ENCODE measurements at places on chromosomes 2 and 18. TPM values are rescaled to one million over a fixed set of nuclear protein-coding genes. Genes with fewer than 3 reads are reported as not detected.

GRCh38 chr2:96147593-96148201 lies 2.5 kb upstream of the DUSP2 start:
- H3K4me1 ChIP-seq, result peaks cover 56% of the 10 kb centered on the region
- peak; percentile 42 for DNase-seq
- peaks cover 21% of the 10 kb centered on the region for H3K36me3 ChIP-seq
- H3K4me3 ChIP-seq, result peak overlapping the region; percentile 86
- H3K27me3 ChIP-seq, result peaks cover 4% of the 10 kb centered on the region
- H3K27ac ChIP-seq, result peak overlapping the region; percentile 97

DNA sequence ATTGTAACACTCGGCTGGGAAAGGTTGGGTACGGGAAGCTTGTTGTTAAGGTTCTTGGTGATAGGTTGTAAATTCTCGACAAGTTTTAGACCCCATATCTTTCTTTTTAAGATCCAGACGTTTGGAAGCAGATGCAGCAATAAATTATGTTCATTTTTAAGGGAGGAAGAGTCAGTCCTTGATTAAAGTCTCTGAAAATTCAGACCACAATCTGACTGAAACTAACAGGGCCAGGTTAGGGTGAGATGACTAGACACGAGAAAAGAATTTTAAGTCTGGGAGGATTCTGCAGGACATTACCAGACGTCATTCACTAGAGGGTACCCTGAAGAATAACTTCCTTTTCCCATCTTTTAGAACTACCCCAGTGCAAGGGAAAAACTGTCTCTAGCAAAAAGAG lies 16.1 kb downstream of the WIPF1 start:
- H3K27ac ChIP-seq, result peak overlapping the region; percentile 82
- peaks cover 74% of the 10 kb centered on the region for H3K4me1 ChIP-seq
- DNase-seq, result no peak
- H3K36me3 ChIP-seq, result peaks cover 50% of the 10 kb centered on the region
- H3K4me3 ChIP-seq, result no peak overlapping the region

DNA sequence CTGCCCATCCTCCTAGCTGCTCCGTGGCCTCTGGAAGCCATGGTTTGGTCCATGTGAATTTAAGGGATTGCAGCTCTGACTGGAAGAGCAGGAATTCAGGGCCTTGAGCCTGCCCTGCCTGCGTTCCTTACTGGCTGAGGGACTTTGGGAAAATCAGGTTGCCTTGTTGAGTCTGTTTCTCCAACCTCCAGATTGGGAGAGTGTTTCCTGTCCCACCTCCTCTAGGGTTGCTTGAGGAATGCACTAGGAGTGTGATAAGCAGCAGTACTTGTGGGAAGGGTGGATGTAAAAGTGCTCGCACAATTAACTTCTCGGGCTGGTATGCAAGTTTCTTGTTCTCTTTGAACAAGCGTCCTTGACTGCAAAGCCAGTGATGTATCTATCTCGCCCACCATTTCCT lies 84.4 kb upstream of the YWHAQ start:
- H3K27ac ChIP-seq, result no peak overlapping the region
- H3K4me1 ChIP-seq, result peaks cover 2% of the 10 kb centered on the region
- no peak overlapping the region for H3K4me3 ChIP-seq
- no peaks in the 10 kb centered on the region for H3K27me3 ChIP-seq

DNA sequence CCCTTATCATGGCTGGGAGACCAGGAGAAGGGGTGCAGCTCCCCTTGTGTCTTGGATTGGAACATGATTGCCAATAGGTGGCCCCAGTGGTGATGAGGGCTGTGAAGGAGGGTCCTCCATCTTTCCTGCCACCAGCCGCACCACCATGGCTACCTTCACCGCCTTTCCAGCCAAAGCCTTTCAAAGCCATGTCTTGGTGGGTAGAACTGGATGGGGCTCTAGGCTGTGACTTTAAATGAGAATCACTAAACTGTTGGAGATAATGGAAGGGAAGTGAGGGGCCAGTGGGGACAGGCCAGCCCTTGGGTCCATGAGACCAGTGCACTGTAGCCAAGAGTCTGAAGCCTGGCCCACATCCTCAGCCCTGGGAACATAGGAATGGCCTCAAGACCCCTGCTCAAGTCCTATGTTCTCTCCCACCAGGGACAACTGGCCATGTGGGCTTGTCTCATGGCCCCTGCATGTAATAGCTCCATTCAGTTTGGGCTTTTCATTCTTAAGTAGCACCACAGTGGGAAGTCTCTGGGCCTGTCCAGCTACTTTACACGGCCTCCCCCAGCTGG lies 345.7 kb downstream of the DYSF start:
- H3K36me3 ChIP-seq, result no peaks in the 10 kb centered on the region
- H3K27ac ChIP-seq, result no peak overlapping the region
- no peak for DNase-seq
- H3K4me1 ChIP-seq, result no peaks in the 10 kb centered on the region
- H3K4me3 ChIP-seq, result no peak overlapping the region

DNA sequence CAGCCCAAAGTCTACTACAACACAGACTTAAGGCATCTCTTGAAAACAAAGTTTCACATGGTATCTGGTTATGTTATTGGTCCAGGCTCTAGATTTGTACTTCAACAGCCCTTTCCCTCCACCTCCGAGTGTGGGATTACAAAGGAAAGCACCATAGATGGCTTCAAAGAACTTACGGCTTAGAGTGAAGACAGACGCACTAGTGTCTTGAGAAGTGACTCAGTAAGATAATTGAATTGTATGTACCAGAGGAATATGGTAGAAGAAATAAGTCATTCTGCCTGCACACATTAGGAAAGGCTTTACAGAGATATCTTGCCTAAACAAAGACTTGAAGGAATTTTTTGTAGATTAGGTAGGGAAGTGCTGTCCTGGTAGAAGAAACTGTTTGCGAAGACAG lies 392.3 kb upstream of the TNP1 start:
- no peak overlapping the region for H3K4me3 ChIP-seq
- peaks cover 16% of the 10 kb centered on the region for H3K27me3 ChIP-seq
- no peaks in the 10 kb centered on the region for H3K36me3 ChIP-seq
- H3K27ac ChIP-seq, result no peak overlapping the region

NOL4 gene
- not detected for total RNA-seq

C2orf66 gene
- not detected for total RNA-seq

GRCh38 chr2:187098154-187098553 lies 249.2 kb upstream of the ZSWIM2 start:
- DNase-seq, result no peak
- H3K4me3 ChIP-seq, result no peak overlapping the region
- no peak overlapping the region for H3K27ac ChIP-seq
- H3K27me3 ChIP-seq, result no peaks in the 10 kb centered on the region
- no peaks in the 10 kb centered on the region for H3K4me1 ChIP-seq

GRCh38 chr18:35095983-35096676 lies 54.9 kb downstream of the MAPRE2 start:
- no peak for DNase-seq
- H3K4me3 ChIP-seq, result no peak overlapping the region
- H3K27me3 ChIP-seq, result no peaks in the 10 kb centered on the region
- peaks cover 36% of the 10 kb centered on the region for H3K4me1 ChIP-seq
- peaks cover 43% of the 10 kb centered on the region for H3K36me3 ChIP-seq

C2orf81 gene
- total RNA-seq, result 5.1 TPM

- H3K27ac ChIP-seq, result peak overlapping the region; percentile 94
- no peak for DNase-seq
- no peaks in the 10 kb centered on the region for H3K27me3 ChIP-seq
- H3K36me3 ChIP-seq, result peaks cover 54% of the 10 kb centered on the region
- H3K4me1 ChIP-seq, result peaks cover 59% of the 10 kb centered on the region
- H3K4me3 ChIP-seq, result peak overlapping the region; percentile 35
These were observed 70.8 kb downstream of the FAM117B start for GRCh38 chr2:202705446-202706020.

FAM237A gene
- total RNA-seq, result not detected

GRCh38 chr2:223696719-223697118 lies 94.6 kb upstream of the SCG2 start:
- no peaks in the 10 kb centered on the region for H3K36me3 ChIP-seq
- no peak overlapping the region for H3K27ac ChIP-seq
- peaks cover 14% of the 10 kb centered on the region for H3K27me3 ChIP-seq

- H3K36me3 ChIP-seq, result peaks cover 29% of the 10 kb centered on the region
- H3K4me3 ChIP-seq, result peak overlapping the region; percentile 66
- peak overlapping the region; percentile 83 for H3K27ac ChIP-seq
- DNase-seq, result no peak
- H3K27me3 ChIP-seq, result no peaks in the 10 kb centered on the region
- peaks cover 82% of the 10 kb centered on the region for H3K4me1 ChIP-seq
These were observed 187.7 kb downstream of the FAM210A start for GRCh38 chr18:13538630-13539029.

GRCh38 chr2:239199041-239199768 lies 201.6 kb downstream of the HDAC4 start:
- H3K4me1 ChIP-seq, result peaks cover 14% of the 10 kb centered on the region
- H3K4me3 ChIP-seq, result no peak overlapping the region
- peaks cover 2% of the 10 kb centered on the region for H3K36me3 ChIP-seq

DNA sequence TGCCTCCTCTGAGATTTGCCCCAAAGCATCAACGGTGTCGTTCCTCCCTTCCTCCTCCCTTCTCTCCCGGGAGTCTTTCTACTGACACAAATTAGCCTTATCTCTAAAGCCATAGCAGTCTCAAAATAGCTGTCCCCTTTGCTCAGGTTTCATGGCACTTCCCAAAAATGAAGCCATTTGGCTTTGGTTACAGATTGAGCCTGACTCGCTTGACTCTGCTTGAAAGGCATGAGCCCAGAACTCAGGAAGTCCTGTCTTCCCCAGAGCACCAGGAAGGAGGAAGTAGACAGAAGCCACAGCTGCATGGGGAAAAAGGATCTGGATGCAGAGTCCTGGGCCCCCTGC lies 234.4 kb upstream of the RGPD4 start:
- peaks cover 4% of the 10 kb centered on the region for H3K27me3 ChIP-seq
- no peak overlapping the region for H3K27ac ChIP-seq
- no peaks in the 10 kb centered on the region for H3K4me1 ChIP-seq
- no peaks in the 10 kb centered on the region for H3K36me3 ChIP-seq
- DNase-seq, result no peak

MDH1B gene
- total RNA-seq, result 1.1 TPM

DNA sequence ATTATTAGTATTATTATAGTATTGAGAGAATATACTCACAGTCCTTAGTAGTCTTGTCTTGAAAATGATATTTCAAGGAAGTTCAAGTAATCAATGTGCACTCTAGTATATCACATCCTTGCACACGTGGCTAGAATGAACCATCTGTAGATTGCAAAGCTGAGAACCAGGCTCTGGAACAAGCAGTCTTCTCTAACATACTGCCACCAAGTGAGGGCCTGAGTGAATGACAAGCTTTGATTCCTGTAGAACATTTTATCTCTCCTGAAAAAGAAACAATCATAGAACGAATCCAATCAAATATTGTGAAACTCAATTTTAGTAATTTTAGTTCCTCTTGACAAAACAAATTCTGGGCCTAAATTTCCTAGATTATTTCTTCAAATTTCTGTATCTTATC lies 55.3 kb upstream of the SULT1C3 start:
- no peak overlapping the region for H3K27ac ChIP-seq
- no peaks in the 10 kb centered on the region for H3K36me3 ChIP-seq
- H3K4me1 ChIP-seq, result no peaks in the 10 kb centered on the region
- H3K27me3 ChIP-seq, result peaks cover 28% of the 10 kb centered on the region
- DNase-seq, result no peak
- no peak overlapping the region for H3K4me3 ChIP-seq

CCDC121 gene
- total RNA-seq, result 0.68 TPM

DNA sequence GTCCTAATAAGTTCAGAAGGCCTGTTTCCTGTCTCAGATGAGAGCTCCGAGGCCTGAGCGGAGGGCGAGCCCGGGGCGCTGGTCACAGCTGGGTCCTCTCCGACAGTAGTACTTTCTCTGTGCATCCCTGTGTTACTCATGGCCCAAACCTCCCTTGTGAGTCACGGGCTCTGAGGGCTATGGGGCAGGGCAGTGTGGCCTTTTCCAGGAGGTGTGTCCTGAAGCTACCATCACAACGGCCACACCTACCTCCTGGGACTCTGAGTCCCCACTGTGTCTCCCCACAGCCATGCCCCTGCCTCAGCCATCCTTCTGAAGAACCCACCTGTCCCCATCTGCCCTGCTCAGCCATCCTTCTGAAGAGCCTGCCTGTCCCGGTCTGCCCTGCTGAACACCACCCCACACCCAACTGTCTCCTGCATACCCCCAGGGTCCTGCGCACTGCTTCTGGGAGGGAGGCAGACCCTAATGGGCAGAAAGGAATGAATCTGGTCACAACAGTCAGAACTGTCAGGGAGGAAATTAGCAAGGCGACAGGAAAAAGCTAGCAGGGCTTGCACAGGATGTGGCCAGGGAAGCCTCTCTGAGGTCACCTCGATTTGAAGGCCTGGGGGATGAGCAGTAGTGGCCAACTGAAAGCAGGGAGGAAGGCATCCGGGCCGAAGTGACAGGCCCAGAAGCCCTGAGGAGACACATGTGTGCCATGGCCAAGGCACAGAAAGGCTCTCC lies 145.4 kb upstream of the RIOK3 start:
- H3K27ac ChIP-seq, result peak overlapping the region; percentile 55
- no peak overlapping the region for H3K4me3 ChIP-seq
- H3K4me1 ChIP-seq, result peaks cover 21% of the 10 kb centered on the region
- peak; percentile 20 for DNase-seq
- H3K27me3 ChIP-seq, result no peaks in the 10 kb centered on the region

GRCh38 chr2:157375384-157375783 lies 49.8 kb upstream of the ERMN start:
- H3K27me3 ChIP-seq, result no peaks in the 10 kb centered on the region
- H3K4me1 ChIP-seq, result peaks cover 12% of the 10 kb centered on the region
- DNase-seq, result no peak
- peaks cover 34% of the 10 kb centered on the region for H3K36me3 ChIP-seq

DNA sequence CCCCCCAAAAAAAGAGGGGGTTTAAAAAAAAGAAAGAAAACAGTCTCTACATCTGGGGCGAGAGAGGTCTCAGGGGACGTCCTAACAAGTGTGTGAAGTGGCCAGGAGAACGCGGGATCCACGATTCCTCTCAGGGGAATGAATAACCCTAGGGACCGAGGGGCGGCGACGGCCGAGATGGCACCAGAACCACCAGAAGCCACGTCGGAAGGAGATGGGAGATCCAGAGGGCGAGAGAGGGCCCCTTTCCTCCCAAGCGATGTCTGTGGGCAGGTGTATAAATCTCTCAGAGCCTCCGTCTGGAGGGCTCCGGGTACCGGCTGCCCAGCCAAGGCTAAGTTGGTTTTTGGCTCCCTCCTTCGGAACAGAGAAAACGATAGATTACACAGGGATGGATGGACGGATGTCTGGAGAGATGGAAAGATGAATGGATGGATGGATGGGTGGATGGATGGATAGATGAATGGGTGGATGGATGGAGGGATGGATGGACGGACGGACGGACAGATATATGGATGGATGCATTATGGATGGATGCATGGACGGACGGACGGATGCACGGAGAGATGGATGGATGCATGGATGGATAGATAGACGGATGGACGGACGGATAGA lies 1.7 kb downstream of the EPHA4 start:
- H3K27ac ChIP-seq, result no peak overlapping the region
- H3K4me1 ChIP-seq, result peaks cover 22% of the 10 kb centered on the region
- peak overlapping the region; percentile 19 for H3K4me3 ChIP-seq
- no peak for DNase-seq

DNA sequence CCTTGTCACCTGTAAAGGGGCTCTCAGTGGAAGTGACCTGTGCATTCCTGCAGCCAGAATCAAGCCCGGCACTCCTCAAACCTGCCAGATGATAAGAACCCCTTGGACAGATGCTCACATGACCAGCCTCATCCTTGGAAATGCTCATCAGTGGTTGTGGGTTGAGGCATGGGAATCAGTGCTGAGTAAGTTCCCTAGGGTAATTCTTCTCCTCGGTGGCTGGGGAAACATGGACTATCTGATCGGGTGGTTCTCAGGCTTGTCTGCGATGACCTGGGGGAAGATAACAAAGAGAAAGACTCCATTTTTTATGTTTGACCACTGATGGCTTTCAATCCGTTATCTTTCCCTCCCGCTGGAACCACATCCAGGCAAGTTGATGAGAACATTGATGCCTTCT lies 84.0 kb downstream of the SPP2 start:
- DNase-seq, result no peak
- no peaks in the 10 kb centered on the region for H3K27me3 ChIP-seq
- H3K4me1 ChIP-seq, result peaks cover 23% of the 10 kb centered on the region
- no peak overlapping the region for H3K27ac ChIP-seq
- H3K4me3 ChIP-seq, result no peak overlapping the region

SPC25 gene
- total RNA-seq, result 33.7 TPM

CYTIP gene
- 302 TPM for total RNA-seq

All from activated naive CD8-positive, alpha-beta T cell treated with anti-CD3 and anti-CD28 coated beads for 36 hours (primary cell).